ENCODE measurements at places on chromosomes 11 and 22.

- no peaks in the 10 kb centered on the region for H3K4me1 ChIP-seq
- no peak overlapping the region for H3K4me3 ChIP-seq
- peaks cover 8% of the 10 kb centered on the region for H3K36me3 ChIP-seq
- DNase-seq: no peak
- no peak overlapping the region for H3K27ac ChIP-seq
- no peaks in the 10 kb centered on the region for H3K27me3 ChIP-seq
Observed at GRCh38 chr11:118370774-118371173, 11.4 kb downstream of the UBE4A start.

GRCh38 chr11:61474013-61474643 lies 34.4 kb upstream of the LRRC10B start:
- no peak overlapping the region for H3K27ac ChIP-seq
- H3K4me1 ChIP-seq: peaks cover 10% of the 10 kb centered on the region
- peaks cover 7% of the 10 kb centered on the region for H3K27me3 ChIP-seq
- DNase-seq: no peak
- no peak overlapping the region for H3K4me3 ChIP-seq

DNA sequence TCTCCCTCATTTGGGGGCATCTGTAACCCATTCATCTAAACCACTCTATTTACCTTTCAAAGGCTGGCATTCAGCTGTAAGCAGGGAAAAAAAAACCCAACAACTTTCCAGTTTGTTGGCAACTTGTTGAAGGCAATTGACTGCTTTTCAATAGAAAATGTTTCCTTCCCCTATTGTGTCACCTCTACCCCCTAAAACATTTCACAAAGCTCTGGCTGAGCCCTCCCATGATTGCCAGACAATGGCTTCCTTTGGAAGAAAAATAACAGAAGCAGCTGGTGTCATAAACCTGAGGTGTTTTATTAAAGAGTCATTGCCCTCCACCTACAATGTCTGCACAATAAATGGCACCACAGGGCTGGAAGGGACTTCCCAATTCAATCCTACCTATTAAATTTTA lies 22.1 kb upstream of the PSMA1 start:
- peaks cover 12% of the 10 kb centered on the region for H3K4me1 ChIP-seq
- no peak overlapping the region for H3K4me3 ChIP-seq
- H3K36me3 ChIP-seq: no peaks in the 10 kb centered on the region
- H3K27ac ChIP-seq: no peak overlapping the region
- DNase-seq: no peak
- H3K27me3 ChIP-seq: no peaks in the 10 kb centered on the region

GRCh38 chr22:24474221-24474620 lies 20.9 kb upstream of the UPB1 start:
- no peak for DNase-seq
- H3K27me3 ChIP-seq: no peaks in the 10 kb centered on the region
- H3K27ac ChIP-seq: no peak overlapping the region
- no peaks in the 10 kb centered on the region for H3K36me3 ChIP-seq

DNA sequence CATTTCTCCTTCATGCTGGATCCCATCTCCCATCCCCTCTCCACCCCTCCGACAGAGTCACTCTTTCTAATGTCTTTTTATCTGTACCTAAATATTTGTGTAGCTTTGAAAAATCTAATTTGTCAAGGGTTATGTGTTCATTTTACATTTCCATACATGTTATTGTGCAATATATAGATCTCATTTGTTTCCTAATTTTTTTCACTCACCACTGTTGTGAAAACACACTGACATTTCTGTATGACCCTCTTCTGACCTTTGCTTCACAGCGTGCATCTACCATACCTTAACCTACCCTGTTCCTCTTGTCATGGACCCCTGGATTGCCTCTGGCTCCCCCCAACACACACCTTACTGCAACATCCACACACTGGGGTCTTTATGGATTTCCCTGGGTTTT lies 942.9 kb downstream of the TBC1D22A start:
- H3K27ac ChIP-seq: no peak overlapping the region
- no peaks in the 10 kb centered on the region for H3K4me1 ChIP-seq
- H3K27me3 ChIP-seq: no peaks in the 10 kb centered on the region
- DNase-seq: no peak
- H3K4me3 ChIP-seq: no peak overlapping the region
- no peaks in the 10 kb centered on the region for H3K36me3 ChIP-seq

DNA sequence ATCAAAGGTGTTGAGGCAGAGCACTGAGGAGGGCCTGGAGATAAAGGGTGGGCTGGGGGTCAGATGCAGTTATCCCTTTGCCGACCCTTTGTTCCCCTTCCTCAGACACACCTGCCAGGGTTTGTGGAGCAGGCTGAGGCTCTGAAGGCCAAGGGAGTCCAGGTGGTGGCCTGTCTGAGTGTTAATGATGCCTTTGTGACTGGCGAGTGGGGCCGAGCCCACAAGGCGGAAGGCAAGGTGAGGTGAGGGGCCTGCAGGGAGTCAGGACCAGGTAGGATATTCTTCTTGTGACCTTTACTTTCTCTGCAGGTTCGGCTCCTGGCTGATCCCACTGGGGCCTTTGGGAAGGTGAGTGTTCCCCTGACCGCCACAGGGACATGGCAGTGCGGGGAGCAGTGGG lies 2.6 kb downstream of the PRDX5 start:
- peaks cover 12% of the 10 kb centered on the region for H3K4me1 ChIP-seq
- H3K36me3 ChIP-seq: no peaks in the 10 kb centered on the region
- no peaks in the 10 kb centered on the region for H3K27me3 ChIP-seq
- no peak for DNase-seq
- no peak overlapping the region for H3K4me3 ChIP-seq
- no peak overlapping the region for H3K27ac ChIP-seq

DNA sequence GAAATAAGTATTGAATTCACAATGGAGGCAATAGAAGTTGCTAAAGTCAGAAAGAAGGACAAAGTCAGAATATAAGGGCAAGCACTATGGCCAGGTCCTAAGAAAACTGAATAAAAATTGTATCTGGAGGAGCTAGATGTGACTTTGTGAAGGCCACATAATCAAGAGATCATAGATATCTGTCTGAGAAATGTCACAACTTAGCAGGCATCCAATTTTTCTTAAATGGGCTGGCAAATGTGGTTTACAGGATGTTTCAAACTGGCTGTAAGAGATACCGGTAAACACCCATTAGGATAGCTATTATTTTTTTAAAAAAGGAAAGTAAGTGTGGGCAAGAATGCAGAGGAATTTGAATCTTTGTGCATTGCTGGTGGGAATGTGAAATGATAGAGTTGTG lies 303.1 kb upstream of the CHORDC1 start:
- no peak overlapping the region for H3K4me3 ChIP-seq
- H3K27ac ChIP-seq: no peak overlapping the region
- no peak for DNase-seq
- no peaks in the 10 kb centered on the region for H3K4me1 ChIP-seq

DNA sequence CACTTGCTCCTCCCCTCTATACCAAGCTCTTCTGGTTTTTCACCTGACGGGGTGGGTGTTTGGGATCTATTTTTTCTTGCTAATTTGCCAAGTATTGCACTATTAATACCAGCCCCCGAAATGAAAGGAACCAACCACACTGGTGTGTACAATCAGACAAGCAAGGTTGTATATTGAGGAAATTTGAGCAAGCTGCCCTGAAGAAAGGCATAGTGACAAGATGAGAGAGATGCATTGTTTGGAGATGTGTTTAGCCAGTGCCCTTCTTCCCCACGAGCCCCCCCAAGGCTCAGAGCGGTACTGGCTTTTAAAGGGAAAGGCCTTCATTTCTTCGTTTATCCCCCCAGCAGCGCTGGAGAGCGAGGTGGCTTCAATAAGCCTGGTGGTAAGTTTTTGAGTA lies 15.2 kb upstream of the GAS2L1 start:
- H3K4me3 ChIP-seq: no peak overlapping the region
- H3K4me1 ChIP-seq: no peaks in the 10 kb centered on the region
- H3K36me3 ChIP-seq: peaks cover 45% of the 10 kb centered on the region
- H3K27ac ChIP-seq: no peak overlapping the region
- no peak for DNase-seq
- H3K27me3 ChIP-seq: no peaks in the 10 kb centered on the region

- no peaks in the 10 kb centered on the region for H3K36me3 ChIP-seq
- no peak overlapping the region for H3K4me3 ChIP-seq
- DNase-seq: no peak
- no peak overlapping the region for H3K27ac ChIP-seq
Observed at GRCh38 chr11:45264839-45265515, 21.2 kb downstream of the SYT13 start.

DNA sequence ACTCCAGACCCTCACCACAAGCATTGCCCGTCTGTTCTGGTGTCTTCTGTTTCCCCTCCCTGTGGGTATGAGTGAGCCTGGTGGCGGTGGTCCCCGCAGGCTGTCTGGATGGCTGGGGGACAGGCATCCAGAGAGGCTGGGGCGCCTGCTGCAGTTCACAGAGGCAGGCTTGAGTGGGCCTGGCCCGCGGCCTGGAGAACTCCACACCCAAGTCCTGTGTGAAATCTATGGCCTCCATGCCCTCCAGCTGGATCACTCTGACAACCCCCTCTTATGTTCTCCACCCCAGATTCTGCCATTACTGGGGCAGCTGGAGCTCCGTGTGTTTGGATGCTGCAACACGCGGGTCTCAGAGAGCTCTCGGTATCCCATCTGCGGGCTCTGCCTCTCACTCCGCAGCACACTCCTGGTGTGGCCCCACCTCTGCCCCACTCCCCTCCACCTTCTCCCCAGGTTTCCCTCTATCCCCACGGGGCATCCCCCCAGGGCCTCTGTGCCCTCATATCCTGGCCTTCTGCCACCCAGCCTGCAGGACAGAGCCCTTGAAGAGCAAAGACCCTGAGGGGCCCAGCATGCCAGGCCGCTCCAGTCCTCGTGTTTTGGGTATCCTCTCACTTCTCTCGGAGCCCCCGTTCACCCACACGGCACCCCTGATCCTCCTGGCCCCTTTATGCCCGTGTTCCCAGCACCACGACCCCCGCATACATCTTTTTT lies 31.3 kb downstream of the LRRC74B start:
- no peaks in the 10 kb centered on the region for H3K36me3 ChIP-seq
- no peak overlapping the region for H3K4me3 ChIP-seq
- no peak for DNase-seq
- no peaks in the 10 kb centered on the region for H3K27me3 ChIP-seq
- no peaks in the 10 kb centered on the region for H3K4me1 ChIP-seq

DNA sequence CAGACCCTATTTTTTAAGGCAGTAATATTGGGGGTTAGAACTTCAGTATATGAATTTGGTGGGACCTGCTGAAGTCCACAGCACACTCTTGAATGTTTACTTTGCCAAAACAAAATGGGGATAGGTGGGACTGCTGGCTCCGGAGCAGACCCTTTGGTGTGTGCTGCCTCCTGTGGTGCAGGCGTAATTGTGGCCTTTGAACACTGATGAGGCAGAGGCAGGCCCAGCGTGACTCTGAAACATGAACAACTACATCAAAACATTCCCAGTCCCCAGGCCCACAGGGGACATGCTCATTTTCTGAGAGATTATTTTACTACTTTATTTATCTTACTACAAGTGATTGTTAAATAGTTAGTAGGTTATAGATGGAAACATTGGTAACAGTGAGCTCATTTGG lies 225.0 kb upstream of the TBCEL start:
- no peak overlapping the region for H3K27ac ChIP-seq
- peaks cover 20% of the 10 kb centered on the region for H3K4me1 ChIP-seq
- no peaks in the 10 kb centered on the region for H3K27me3 ChIP-seq
- H3K4me3 ChIP-seq: no peak overlapping the region

- no peak overlapping the region for H3K27ac ChIP-seq
- H3K27me3 ChIP-seq: peaks cover 20% of the 10 kb centered on the region
- no peak for DNase-seq
- H3K4me3 ChIP-seq: no peak overlapping the region
- H3K36me3 ChIP-seq: no peaks in the 10 kb centered on the region
- peaks cover 9% of the 10 kb centered on the region for H3K4me1 ChIP-seq
Observed at GRCh38 chr11:132343445-132344175, 973.2 kb downstream of the NTM start.

GRCh38 chr22:18021431-18021830 lies 2.9 kb downstream of the MICAL3 start:
- H3K4me3 ChIP-seq: no peak overlapping the region
- H3K36me3 ChIP-seq: no peaks in the 10 kb centered on the region
- no peak overlapping the region for H3K27ac ChIP-seq
- H3K27me3 ChIP-seq: peaks cover 56% of the 10 kb centered on the region

DNA sequence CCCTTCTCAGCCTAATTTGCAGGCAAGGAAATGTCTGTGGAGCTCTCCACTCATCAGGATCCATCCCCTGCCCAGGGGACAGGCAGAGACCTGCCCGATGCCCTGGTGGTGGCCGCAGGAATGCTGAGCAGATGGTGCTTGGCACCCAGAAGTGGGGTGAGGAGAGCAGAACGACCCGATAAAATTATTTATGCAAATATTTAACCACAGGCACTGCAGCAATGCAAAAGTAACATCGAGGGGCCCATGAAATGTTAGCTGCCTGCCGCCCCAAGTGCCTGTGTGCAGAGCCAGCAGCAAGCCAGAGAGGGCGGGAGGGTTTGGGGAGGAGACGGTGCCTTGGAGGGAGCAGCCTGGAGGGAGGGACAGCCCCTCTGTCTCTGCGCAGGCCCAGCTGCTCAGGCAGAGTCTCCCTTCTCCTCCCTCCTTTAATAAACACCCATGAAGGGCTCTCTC lies 205.5 kb downstream of the CTTN start:
- no peak for DNase-seq
- peaks cover 13% of the 10 kb centered on the region for H3K4me1 ChIP-seq
- no peak overlapping the region for H3K27ac ChIP-seq

DNA sequence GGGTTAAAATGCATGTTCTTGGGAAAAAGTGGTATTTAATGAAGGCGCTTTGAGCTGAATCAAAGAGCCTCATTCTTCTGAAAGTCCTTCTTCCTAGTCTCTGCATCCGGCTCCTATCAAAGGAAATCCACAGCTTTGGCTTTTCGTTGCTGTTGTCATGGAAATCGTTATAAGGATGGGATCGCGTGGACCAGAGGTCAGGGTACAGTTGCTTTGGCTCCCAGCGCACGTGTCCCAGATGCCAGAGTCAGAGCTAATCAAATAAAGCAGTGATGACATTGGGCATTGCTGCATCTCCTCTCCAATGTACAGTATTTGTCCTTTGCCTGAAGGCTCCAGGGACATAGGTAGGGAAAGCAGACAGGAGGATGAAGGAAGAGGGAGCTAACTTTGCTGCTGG lies 181.9 kb downstream of the MYO18B start:
- no peak overlapping the region for H3K27ac ChIP-seq
- no peaks in the 10 kb centered on the region for H3K27me3 ChIP-seq
- DNase-seq: no peak
- H3K36me3 ChIP-seq: no peaks in the 10 kb centered on the region

DNA sequence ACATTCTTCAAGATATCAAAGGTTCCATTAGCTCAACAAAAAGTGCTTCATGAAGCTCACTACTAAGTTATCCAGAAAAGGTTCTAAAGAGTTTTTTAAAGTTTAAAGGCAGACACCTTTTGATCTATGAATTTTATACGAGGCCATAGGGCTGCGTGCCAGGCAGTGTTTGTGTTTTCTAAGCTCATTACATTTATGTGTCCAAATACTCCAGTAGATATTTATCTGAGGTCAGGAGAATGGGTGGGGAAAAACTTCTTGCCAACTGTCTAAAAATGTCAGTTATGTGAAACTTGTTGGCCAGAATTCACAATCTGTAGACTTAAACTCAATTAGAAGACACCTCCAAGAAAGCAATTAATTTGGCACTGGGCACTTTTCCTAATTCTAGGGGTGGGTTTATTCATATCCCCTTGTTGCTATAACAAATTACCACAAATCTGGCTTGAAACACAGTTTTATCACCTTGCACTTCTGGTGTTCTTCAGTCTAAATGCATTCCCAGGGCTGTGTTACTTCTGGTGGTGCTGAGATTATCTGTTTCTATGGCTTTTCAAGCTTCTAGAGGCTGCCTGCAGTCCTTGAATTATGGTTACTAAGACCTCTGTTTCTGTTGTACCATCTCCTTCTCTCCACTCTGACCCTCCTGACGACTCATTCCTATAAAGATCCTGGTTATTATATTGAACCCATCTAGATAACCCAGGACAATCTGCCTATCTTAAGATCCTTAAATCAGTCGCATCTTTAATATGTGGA lies 1030.4 kb upstream of the CNTN5 start:
- no peak overlapping the region for H3K4me3 ChIP-seq
- no peak overlapping the region for H3K27ac ChIP-seq
- no peaks in the 10 kb centered on the region for H3K27me3 ChIP-seq
- peaks cover 7% of the 10 kb centered on the region for H3K4me1 ChIP-seq
- no peak for DNase-seq

Data from neural progenitor cell (in vitro differentiated cells).